ENCODE measurements at places on chromosomes 6 and 20. TPM values are rescaled to one million over a fixed set of nuclear protein-coding genes. Genes with fewer than 3 reads are reported as not detected.

The PBOV1 gene
- total RNA-seq = not detected

The TUBB2A gene
- total RNA-seq = 44.8 TPM

The ARG1 gene
- total RNA-seq = not detected

The APOM gene
- total RNA-seq = 0.30 TPM

The KCNK16 gene
- total RNA-seq = not detected

The THEMIS gene
- not detected for total RNA-seq

The SIRPD gene
- total RNA-seq = not detected

The ZSCAN16 gene
- 10.7 TPM for total RNA-seq

The TRIM10 gene
- not detected for total RNA-seq

The SNAP91 gene
- not detected for total RNA-seq

The CST5 gene
- total RNA-seq = not detected

The ERVFRD-1 gene
- total RNA-seq = not detected

The PFDN6 gene
- 82.8 TPM for total RNA-seq

The DNMT3B gene
- 3.6 TPM for total RNA-seq
